Fibroblast of villous mesenchyme (primary cell): ENCODE measurements at places on chromosomes 2 and 18. TPM values are rescaled to one million over a fixed set of nuclear protein-coding genes. Genes with fewer than 3 reads are reported as not detected.

The MYOM1 gene
- 0.32 and 0.86 TPM in 2 replicates for total RNA-seq

The CCDC121 gene
- total RNA-seq: 1.3 and 1.9 TPM in 2 replicates

The EPAS1 gene
- 124 and 132 TPM in 2 replicates for total RNA-seq

The NLRC4 gene
- total RNA-seq: not detected in 2 replicates

The ARHGAP25 gene
- 3.0 and 3.5 TPM in 2 replicates for total RNA-seq

The NT5C1B gene
- not detected in 2 replicates for total RNA-seq
